ENCODE measurements at places on chromosomes 4 and X.
A peak's percentile ranks its signal among the peaks of the same experiment; 100 is the strongest.

- DNase-seq, result peak; percentile 22
Observed at GRCh38 chrX:40266490-40267333, 169.0 kb upstream of the BCOR start.

- DNase-seq, result no peak
Observed at GRCh38 chr4:139919004-139919403, 235.0 kb downstream of the MAML3 start.

- no peak for DNase-seq
Observed at GRCh38 chrX:39476604-39477021, 621.1 kb downstream of the BCOR start.

- DNase-seq, result no peak
Observed at GRCh38 chr4:175562542-175562941, 249.5 kb downstream of the GPM6A start.
